ENCODE measurements at places on chromosomes 16 and 17. TPM values are rescaled to one million over a fixed set of nuclear protein-coding genes. Genes with fewer than 3 reads are reported as not detected.

The NUDT7 gene
- 9.7 TPM for total RNA-seq

The CAPNS2 gene
- total RNA-seq = not detected

The USH1G gene
- not detected for total RNA-seq

The PLA2G15 gene
- total RNA-seq = 21.7 TPM

The PIK3R5 gene
- not detected for total RNA-seq

The CCL8 gene
- not detected for total RNA-seq

The KRT28 gene
- total RNA-seq = not detected

The PRKCB gene
- total RNA-seq = not detected

The PRSS8 gene
- 4.1 TPM for total RNA-seq

The KRTAP29-1 gene
- total RNA-seq = not detected

The DBNDD1 gene
- 0.72 TPM for total RNA-seq

The PPM1E gene
- total RNA-seq = 1.0 TPM

The EVPLL gene
- not detected for total RNA-seq

The GALR2 gene
- not detected for total RNA-seq

The SYCE1L gene
- total RNA-seq = 1.7 TPM

The ANKS4B gene
- total RNA-seq = not detected

The CTRL gene
- total RNA-seq = 0.26 TPM

The FBXL16 gene
- 0.91 TPM for total RNA-seq

The MYH13 gene
- total RNA-seq = not detected

The ALDH3A1 gene
- total RNA-seq = not detected

The SPNS2 gene
- 0.26 TPM for total RNA-seq

The GPR142 gene
- total RNA-seq = not detected

The NTN1 gene
- 0.78 TPM for total RNA-seq

The HSPB9 gene
- not detected for total RNA-seq

The ZACN gene
- not detected for total RNA-seq

The GAST gene
- not detected for total RNA-seq

The HSF4 gene
- total RNA-seq = 0.13 TPM

The MYH2 gene
- total RNA-seq = not detected

The MT1H gene
- not detected for total RNA-seq

The SP6 gene
- total RNA-seq = not detected

The SLC38A10 gene
- 96.6 TPM for total RNA-seq

The MAF gene
- 2.5 TPM for total RNA-seq

The GNAO1 gene
- 0.08 TPM for total RNA-seq

The PTRH2 gene
- 16.8 TPM for total RNA-seq

The CDK5RAP3 gene
- total RNA-seq = 32.2 TPM

The USP7 gene
- 47.4 TPM for total RNA-seq

The SHCBP1 gene
- total RNA-seq = 4.3 TPM

The WFIKKN1 gene
- 2.6 TPM for total RNA-seq

The PPP1R27 gene
- total RNA-seq = not detected
